ENCODE measurements at places on chromosomes 3 and 15.

GRCh38 chr3:150965436-150965835, 7.1 kb downstream of the CLRN1 start:
- DNase-seq, result no peak

- DNase-seq, result no peak
These were observed 318.7 kb upstream of the STT3B start for GRCh38 chr3:31213869-31214486.

- DNase-seq, result no peak
These were observed 31.6 kb downstream of the SLC24A1 start for GRCh38 chr15:65653341-65653740.

DNA sequence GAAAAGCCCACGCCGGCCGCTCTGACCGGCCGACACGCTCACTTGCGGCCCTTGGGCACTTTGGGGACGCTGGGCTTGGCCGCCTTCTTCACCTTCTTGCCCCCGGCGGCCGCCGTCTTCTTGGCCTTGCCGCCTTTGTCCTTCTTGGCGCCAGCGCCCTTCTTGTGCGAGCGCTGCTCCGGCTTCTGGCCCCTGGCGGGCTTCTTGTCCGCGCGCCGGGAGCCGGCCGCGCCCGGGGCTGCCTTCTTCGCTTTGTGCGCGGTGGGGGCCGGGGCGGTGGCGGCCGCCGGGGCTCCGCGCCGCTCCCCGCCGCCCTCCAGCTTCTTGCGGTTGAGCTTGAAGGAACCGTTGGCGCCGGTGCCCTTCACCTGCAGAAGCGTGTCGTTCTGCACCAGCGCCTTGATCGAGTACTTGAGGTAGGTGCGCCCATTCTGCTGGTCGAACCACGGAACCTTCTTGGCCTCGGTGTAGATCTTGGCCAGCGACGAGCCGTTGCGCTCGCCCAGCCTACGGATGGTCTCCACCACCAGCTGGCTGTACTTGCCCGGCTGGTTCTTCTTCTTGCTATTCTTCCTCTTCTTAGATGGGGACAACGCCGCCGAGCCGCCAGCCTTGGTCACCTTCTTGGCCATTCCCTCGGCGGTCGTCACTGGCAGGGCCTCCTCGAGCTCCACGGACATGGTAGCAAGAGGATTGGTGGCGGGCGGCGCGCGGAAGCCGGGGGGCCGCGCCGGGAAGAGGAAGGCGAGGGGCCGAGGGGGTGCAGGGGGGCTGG, 36.7 kb downstream of the HMCES start:
- no peak for DNase-seq

GRCh38 chr15:84611631-84612030, 10.8 kb downstream of the ZSCAN2 start:
- no peak for DNase-seq

- no peak for DNase-seq
These were observed 324.3 kb downstream of the CHST2 start for GRCh38 chr3:143443851-143444331.

DNA sequence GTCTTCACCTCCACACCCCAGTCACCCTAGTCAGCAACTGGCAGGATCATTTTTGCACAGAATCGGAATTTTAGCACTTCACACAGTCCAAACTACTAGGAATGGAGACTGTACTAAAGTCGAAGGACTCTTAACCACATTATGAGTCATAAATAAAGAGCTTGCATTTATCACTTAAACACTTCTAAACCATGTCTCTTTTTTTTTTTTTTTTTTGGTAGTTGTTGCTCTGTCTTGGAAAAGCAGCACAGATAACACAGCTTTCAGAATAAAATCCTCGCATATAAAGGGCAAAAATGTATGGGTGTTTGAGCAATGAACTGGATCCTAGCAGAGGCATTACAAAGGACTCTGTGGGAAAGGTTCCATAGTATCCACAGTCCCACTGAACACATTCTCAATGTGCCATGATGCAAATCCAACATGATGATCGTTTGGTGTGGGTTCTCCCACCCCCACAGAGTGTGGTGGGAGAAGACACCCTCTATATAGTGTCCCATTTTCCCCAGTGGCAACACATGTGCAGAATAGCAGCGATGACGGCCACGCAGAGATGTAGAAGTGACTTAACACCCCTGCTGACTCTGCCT, 47.1 kb downstream of the FOXP1 start:
- no peak for DNase-seq

GRCh38 chr3:84567796-84568195, 391.0 kb upstream of the CADM2 start:
- no peak for DNase-seq

DNA sequence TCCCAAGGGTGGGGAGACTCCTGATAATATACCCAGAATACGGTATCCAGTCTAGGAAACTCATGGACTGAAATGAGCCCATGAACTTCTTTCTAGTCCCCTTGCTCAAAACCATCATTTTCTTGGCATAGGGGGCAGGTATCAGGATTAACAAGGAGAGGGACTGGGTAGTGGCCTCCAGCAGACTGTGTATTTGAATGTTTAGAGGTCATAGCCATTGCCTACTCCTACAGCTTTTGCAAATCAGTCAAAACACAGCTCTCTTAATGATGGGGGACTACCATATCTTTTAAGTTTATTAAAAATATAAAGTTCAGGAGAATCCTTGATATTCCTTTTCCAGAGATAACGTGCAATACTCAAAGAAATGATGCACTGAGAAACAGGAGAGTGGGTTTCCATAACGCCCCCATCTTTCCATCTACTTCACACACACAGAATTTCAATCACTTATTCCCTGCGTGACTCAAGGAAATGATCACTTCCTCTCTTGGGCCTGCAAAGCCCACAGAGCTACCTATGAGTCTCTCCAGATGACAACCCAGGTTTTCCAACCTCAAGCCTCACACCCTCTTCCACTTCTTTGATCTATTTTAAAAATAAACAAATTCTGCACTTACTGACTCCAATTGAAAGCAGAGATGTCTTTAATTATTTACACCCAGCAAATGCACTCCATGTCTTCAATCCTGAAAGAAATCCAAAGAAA, 584.0 kb upstream of the LMCD1 start:
- no peak for DNase-seq

- DNase-seq, result no peak
These were observed 520.4 kb downstream of the FOXP1 start for GRCh38 chr3:71062952-71063772.

DNA sequence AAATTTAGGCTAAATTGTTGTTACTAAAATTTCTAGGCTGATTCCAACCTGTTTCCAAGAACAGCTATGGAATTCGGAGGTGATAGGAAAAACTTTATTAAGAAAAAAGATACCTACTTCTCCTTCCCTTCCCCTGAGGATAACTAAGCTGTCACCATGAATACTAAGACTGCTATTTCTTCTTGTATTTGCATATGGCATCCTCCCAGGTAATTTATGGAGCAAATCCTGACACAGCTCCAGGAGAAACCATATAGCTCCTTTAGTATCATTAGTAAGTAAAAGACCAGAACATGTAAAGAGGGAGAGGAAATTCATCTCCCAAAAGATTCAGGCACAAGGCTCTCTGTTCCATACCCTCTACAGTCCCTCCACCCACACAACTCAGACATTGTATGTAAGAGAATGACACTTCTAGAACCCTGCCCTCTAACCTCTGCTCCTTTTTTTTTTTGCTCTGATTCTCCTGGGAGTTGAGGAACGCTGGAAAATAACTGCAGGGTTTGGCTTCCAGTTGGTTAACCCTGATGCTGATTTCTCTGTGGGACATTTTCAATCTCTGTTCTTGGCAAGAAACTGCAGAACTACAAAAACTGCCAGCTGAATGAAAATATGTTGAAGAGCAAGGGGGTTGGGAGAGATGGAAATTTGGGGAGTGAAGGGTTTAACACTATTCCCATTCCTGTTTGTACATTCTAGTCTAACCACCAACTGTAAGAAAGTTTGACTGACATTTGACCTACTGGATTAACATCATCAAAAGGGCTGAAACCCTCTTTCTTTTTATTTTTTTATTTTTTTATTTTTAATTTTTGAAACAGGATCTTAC, 14.2 kb upstream of the MAGI1 start:
- DNase-seq, result no peak

- no peak for DNase-seq
These were observed 240.3 kb upstream of the PEX5L start for GRCh38 chr3:180277041-180277440.

DNA sequence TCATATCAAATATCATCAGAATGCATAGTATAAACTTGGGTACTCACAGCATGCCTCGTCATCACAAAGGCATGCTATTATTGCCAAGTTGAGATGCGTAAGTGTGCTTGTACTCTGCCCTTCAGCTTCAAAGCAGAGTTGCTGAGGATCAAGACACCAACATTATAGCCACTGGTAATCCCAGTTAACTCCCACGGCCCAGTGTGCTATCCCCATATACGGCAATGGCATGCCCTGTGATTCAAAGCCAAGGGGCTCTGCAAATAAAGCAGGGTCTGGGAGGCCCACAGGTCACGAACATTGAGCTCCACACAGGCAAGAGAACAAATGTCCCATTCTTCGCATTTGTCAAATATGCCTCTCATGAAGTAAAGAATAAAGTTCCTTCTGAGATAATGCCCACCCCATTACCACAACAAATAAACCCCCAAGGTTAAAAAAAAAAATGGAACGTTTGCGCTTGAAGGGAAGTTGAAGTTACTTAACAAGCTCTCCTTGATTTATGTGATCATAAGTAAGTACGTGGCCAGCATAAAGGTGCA, 298.1 kb upstream of the NECTIN3 start:
- no peak for DNase-seq

DNA sequence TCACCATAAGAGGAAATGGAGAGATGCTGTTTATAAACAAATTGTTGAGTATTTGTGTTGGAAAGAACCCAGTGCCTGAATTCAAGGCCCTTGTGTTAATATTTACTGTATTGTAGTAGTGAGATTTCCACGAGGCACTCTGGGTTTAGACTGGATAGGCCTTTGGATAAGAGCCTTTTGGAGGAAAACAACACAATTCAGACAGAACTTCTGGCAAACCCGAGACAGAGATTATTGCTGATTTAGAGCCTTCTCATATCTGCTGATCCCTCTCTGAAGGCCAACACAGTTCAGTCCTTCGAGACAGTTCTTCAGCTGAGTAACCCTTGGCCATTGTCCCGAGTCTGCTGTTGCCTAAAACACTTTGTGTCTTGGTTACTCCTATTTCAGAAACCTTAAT, 55.7 kb downstream of the LMCD1 start:
- no peak for DNase-seq

GRCh38 chr3:157410945-157411344, 25.7 kb upstream of the PTX3 start:
- DNase-seq, result no peak

GRCh38 chr3:120369037-120369467, 19.9 kb upstream of the LRRC58 start:
- no peak for DNase-seq

DNA sequence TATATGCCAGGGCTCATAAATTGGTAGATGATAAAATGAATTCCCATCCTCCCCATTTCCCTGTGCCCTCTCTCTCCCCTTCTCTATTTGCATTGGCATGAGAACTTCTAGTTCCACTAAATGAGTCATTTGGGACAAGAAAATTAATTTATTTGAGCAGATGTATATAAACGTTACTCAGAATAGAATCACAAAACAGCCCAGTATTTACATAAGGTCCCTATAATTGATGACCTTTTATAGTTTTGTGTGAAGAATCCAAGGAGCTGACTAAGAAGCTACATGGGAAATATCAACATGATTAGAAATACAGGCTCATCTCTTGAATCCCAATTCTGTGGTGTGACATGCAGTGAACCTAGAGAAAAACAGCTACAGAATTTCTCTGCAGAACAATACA, 617.7 kb upstream of the NR2F2 start:
- no peak for DNase-seq

- DNase-seq, result no peak
These were observed 11.0 kb upstream of the KNG1 start for GRCh38 chr3:186705882-186706780.

Measured in stimulated activated CD8-positive, alpha-beta memory T cell treated with anti-CD3 and anti-CD28 coated beads, Interleukin-4, amount 100 ng/mL, for 4 hours (primary cell).